ENCODE measurements at places on chromosomes 13 and 19.

DNA sequence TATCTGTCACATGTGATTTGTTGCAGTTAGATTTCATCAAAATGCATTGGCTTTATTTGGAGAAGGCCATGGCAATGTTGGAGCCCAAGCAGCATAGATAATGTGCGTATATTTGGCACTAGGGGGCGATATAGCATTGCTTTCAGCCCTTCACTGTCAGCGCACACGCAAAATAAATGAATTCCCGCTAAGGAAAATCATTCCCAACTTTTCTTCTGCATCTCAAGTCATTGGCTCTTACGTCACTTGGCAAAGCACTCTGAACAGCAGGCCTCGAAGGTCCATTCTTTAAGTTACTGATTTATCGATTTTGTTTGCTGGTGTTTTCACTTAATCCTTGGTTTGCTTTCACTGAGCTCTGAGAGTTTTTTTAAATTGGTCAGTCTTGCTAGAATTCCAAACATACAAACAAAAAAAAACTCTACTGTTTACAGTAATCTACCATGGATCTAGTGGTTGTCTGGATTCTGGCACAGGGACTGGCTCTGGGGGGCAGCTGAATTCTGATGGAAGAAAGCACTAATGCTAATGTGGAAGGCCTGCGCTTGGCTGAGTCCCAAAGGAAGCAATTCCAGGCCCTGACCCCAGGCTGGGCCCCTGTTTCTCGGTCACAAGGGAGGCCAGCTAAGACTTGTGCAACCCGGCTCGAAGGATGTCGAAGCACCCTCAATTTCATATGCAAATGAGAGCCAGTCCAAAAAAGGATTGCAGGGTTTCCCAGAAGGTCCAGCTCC lies 97.7 kb upstream of the IPO5 start:
- DNase-seq: peak; percentile 75

- peak; percentile 89 for DNase-seq
Observed at GRCh38 chr13:102870677-102871415, 25.0 kb downstream of the ERCC5 start.

DNA sequence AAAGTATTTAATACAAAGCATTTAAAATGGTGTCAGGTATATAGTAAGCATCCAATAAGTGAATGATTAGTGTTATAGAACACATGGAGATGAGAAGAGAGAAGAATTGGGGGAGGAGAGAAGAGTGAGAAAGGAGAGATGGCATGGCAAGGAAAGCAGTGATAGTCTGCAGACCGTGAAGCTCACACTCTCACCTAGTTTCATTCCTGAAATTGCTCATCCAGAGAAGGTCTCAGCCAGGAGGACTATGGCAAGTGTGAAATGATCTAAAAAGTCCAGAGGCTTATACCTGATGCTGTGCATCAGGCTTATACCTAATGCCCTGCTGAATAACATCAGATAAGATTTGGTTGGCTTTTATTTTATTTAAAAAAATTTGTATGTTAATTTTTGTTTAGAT lies 351.6 kb upstream of the KLF12 start:
- no peak for DNase-seq

- peak; percentile 76 for DNase-seq
Observed at GRCh38 chr13:30892966-30893365, 13.1 kb upstream of the MEDAG start.

DNA sequence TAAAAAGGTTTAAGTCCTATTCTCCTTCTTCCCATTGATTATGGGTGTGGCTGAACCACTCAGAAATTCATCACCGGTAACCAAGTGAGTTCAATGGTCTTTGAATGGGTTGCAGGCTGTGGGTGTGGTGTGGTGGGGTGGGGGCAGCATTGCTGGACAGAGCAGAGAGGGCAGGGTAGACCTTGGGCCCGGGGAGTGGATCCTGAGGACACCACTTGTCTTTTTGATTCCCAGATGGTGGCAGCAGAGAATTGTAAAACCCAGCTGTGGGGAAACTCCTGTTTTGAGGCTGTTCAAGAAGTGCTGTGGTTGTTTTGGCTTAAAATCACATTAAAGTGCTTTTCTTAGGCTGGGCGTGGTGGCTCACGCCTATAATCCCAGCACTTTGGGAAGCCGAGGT lies 45.8 kb upstream of the RGCC start:
- DNase-seq: peak; percentile 59
